A549 treated with Mapracorat at 1 μM for 4 hours (cell line): ENCODE measurements at places on chromosomes 7 and 10. TPM values are rescaled to one million over a fixed set of nuclear protein-coding genes. Genes with fewer than 3 reads are reported as not detected.

Gene TRIM50
- total RNA-seq: not detected in 5 replicates

Gene NCF1
- 0.13 to 0.26 TPM (median 0.23 TPM) in 4 of 5 replicates, not detected in the other for total RNA-seq

Gene AKR1D1
- total RNA-seq: not detected in 5 replicates

Gene AGR3
- total RNA-seq: not detected in 5 replicates

Gene DMBT1
- total RNA-seq: 0.16 to 0.19 TPM (median 0.18 TPM) in 5 replicates

Gene HOXA4
- total RNA-seq: 1.3 to 2.2 TPM (median 1.8 TPM) in 5 replicates

Gene MYL10
- total RNA-seq: not detected in 5 replicates

Gene ZNF655
- total RNA-seq: 52.5 to 59.0 TPM (median 54.6 TPM) in 5 replicates

Gene NAT16
- 0.15 to 0.20 TPM (median 0.15 TPM) in 5 replicates for total RNA-seq

Gene CYP26C1
- 0.07 TPM in 1 of 5 replicates, not detected in the others for total RNA-seq

Gene CACNB2
- total RNA-seq: not detected in 5 replicates

Gene MGAM2
- total RNA-seq: 0.03 TPM in 1 of 5 replicates, not detected in the others

Gene TFEC
- 0.22 TPM in 1 of 5 replicates, not detected in the others for total RNA-seq

Gene SPDYE9
- not detected in 5 replicates for total RNA-seq

Gene KCND2
- not detected in 5 replicates for total RNA-seq

Gene BMPER
- total RNA-seq: 4.4 to 5.7 TPM (median 5.1 TPM) in 5 replicates

Gene HK1
- total RNA-seq: 37.9 to 41.4 TPM (median 39.6 TPM) in 5 replicates

Gene INSYN2A
- 1.3 to 2.1 TPM (median 1.6 TPM) in 5 replicates for total RNA-seq

Gene MEOX2
- total RNA-seq: not detected in 5 replicates

Gene ZNF736
- not detected in 5 replicates for total RNA-seq

Gene PRRT4
- total RNA-seq: 0.37 to 0.42 TPM (median 0.40 TPM) in 4 of 5 replicates, not detected in the other

Gene FBXO24
- total RNA-seq: 0.12 to 0.56 TPM (median 0.28 TPM) in 4 of 5 replicates, not detected in the other

Gene DDX56
- total RNA-seq: 108 to 138 TPM (median 113 TPM) in 5 replicates

Gene MRLN
- not detected in 5 replicates for total RNA-seq

Gene HOXA6
- total RNA-seq: 0.74 to 1.8 TPM (median 1.6 TPM) in 5 replicates

Gene TUBAL3
- 0.26 to 0.49 TPM (median 0.30 TPM) in 4 of 5 replicates, not detected in the other for total RNA-seq

Gene MARVELD1
- 43.9 to 51.9 TPM (median 51.6 TPM) in 5 replicates for total RNA-seq

Gene GIMAP7
- total RNA-seq: not detected in 5 replicates

Gene RELN
- total RNA-seq: 0.01 TPM in 2 of 5 replicates, not detected in the others

Gene EPO
- 0.10 to 0.12 TPM in 2 of 5 replicates, not detected in the others for total RNA-seq

Gene UNCX
- 0.07 to 0.08 TPM in 2 of 5 replicates, not detected in the others for total RNA-seq

Gene CALHM1
- 0.04 TPM in 1 of 5 replicates, not detected in the others for total RNA-seq
